Stimulated activated CD4-positive, alpha-beta T cell treated with anti-CD3 and anti-CD28 coated beads, Interleukin-1b, Interleukin-23, amount 100 ng/mL, for 24 hours (primary cell): ENCODE measurements at places on chromosomes 4 and X.

DNA sequence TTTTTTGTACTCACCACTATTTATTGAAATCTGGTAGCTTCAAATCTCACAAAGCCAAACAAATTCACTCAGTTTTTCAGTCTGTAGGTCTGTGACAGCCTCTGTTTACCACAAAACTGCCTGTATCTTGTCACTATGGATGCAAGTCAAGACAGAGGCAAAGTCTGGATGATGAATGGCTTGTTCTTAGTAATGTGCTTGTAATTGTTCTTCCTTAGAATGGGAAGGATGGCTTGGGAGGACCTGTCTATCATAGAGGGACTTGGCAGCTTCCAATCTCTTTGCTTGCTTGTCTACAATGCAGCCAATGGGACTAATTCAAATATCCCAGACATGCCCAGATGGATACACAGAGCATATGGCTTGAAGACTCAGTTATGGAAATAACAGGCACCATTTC is 141.2 kb upstream of the SCML1 start:
- no peak for DNase-seq

- no peak for DNase-seq
Measured at GRCh38 chr4:184805462-184806228, 20.1 kb downstream of the ACSL1 start.

DNA sequence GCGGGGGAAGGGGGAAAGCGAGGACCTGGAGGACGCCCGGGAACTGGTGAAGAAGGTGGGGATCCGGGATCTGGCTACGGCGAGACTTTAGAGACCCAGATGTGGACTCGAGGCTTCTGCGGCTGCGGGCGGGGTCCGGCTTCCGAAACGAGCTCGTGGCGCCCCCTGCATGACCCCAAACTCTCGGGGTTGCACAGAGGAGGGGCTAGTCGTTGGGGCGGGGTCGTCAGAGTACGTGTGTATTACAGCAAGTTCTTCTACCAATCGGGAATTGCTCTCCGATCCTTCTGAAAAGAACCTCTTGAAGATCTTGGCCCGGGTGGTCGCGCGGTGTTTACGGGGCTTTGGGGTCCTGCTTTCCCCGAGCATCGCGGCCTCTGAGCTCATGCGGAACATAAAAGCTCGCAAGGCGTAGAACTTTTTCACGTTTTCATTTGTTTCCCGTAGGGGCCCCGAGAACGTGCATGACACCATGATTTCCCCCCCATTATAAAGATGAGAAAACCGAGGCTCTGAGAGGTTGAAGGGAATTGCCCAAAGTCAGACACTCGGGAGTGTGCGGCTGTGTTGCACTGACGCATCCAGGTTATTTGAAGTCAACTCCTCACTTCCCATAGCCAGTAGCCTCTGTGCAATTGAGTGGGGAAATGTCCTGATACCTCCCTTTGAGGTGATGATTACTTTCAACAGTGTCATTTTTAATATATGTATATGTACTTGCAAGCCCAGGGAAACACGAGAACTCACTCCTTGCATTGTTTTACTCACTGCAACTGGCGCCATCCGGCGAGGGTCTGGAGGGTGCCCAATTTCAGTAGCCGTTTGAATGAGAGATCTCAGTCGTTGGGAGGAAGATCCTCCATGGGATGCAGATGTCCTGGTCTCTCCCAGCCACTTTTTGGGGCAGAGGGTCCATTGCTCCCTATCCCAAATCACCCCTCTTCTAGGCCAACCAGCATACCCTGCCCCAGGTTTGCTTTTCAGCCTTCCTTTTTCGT is at the start of gene BEND4:
BEND4 (minus strand) TSS at position 149 of the 998 bp plus-strand sequence. CDS start 512 bp downstream, outside the sequence.
- no peak for DNase-seq

DNA sequence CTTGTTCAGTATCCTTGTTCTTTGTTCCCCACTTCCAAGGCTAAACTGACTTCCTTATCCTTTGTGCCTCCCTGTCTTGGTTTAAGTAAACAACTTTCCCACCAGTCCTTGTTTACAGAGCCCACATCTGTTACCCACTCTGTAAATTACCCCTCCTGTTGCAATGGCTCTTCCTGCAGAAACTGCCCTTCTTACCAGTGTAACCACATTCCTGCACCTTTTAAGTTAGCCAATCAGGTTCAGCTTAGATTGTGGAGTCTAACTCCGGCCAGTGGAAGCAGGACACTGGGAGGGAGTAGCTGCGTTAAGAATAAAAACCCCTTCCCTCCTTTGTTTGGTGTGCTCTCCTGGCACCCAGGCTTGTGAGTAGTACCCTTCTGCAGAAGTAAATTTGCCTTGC is 360.9 kb downstream of the PRDM5 start:
- DNase-seq, result no peak

DNA sequence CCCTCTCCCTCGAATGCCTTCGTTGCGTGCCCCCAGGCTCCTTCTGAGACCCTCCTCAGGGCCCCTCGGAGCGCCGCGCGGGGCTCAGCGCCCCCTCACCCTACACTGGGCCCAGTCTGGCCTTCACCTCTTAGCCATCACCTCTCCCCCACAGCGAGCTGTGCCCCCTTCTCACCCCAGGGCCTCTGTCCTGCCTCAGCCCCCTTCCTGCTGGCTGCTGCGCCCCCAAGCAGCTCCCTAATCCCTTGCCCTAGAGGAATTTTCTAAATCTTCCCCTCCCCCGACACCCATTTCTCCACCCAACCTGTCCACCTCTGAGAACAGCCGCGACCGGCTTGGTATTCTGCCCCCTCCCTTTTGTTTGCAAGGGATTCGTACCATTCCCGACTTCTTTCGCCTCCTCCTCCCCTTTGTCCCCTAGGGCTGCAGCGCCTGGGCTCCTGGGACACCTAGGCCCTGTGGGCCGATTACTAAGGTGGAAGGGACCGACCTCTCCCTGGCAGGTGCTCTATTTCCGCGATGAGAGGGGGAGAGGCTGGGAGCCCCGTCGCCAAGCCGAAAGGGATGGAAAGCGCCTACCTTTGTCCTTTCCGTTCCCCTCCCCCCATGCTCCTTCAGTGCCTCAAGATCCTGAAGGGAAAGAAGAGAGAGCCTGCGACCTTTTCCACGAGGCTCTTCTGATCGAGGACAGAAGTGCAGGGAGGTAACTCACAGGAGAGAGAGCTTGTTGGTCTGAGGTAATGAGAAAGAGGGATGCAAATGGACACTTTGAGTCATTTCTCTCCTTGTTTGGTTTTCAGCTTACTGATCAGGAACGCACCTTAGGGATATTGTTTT is 10.9 kb downstream of the DLG3 start:
- no peak for DNase-seq

DNA sequence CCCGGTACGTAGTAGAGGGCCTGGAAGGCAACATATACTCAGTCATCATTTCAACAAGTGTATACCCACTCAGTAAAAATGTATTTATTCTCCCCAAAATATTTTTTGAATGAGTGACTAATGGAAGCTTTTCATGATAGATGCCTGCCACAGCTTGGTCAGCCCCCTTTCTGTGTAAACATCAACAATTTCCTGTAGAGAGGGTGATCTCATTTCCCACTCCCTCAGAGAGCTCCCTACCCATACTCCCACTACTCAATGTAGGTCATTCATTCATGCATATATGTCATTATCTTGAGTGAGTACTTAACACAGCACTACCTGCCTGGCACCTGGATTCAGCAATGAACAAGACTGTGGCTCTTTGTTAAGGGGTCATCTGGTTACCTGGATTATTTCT is 81.9 kb downstream of the STK32B start:
- DNase-seq, result no peak

GRCh38 chrX:73127700-73128241 is 48.5 kb upstream of the PABPC1L2A start:
- no peak for DNase-seq

DNA sequence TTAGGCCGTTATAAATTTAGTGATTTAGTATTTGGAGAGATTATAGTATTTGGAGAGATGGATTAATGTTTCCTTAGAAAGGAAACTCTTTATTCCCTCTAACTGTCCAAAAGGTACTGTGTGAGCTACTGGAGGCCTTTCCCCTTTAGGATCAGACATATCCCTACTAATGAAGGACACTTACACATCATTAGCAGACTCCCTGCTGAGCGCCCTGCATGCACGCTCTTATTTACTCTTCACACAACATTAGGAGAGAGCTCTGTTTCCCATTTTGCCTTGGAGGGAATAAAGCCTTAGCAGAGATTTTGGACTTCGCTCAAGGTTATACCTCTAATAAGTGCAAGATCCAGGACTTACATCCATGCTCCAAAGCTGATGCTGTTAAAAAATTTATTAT is 17.8 kb upstream of the STOX2 start:
- no peak for DNase-seq

DNA sequence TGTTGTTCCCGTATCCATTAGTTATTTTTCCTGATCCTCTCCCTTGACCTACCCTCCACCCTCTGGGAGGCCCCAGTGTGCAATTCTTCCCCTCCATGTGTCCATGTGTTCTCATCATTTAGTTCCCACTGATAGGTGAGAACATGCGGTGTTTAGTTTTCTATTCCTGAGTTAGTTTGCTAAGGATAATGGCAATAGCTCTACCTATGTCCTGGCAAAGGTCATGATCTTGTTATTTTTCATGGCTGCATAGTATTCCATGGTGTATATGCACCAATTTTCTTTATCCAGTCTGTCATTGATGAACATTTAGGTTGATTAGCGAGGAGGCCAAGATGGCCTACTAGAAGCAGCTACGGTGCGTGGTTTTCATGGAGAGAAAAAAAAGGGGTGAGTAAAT is 714.1 kb downstream of the STIM2 start:
- DNase-seq, result no peak

DNA sequence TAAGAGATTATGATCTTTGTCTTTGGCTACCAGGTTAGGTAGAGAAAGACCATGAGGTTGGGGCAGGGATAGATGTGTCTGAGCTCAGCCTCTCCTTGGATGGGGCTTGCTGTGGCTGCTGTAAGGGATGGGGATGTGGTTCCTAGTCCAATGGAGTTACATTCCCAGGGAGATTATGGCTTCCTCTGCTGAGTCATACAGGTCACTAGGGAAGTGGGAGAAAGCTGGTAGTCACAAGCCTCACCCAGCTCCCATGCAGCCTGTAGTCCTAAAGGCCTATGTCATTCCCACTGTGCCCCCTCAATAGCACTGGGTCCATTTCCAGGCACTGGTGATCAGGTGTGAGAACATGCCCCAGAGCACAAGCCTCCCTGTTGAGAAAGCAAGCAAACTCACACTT is 70.6 kb upstream of the CENPE start:
- no peak for DNase-seq

DNA sequence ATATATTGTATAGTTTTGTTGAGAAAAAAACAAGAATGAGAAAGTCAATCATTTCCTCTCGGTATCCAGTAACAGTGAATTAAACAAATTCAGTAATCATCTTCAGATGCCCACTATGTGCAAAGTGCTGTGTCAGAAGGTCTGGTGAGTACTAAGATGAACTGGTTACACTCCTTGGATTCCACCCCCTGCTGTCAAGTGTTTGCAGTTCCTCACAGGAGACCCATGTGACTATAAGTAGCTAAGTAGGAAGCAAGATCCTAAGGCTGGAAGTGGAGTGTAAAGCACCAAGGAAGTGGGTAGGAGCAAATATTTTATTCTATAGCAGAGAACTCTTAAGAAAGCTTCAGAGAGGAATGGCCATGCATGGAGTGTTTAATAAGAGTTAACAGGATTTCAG is 73.6 kb downstream of the SNX25 start:
- DNase-seq, result no peak

DNA sequence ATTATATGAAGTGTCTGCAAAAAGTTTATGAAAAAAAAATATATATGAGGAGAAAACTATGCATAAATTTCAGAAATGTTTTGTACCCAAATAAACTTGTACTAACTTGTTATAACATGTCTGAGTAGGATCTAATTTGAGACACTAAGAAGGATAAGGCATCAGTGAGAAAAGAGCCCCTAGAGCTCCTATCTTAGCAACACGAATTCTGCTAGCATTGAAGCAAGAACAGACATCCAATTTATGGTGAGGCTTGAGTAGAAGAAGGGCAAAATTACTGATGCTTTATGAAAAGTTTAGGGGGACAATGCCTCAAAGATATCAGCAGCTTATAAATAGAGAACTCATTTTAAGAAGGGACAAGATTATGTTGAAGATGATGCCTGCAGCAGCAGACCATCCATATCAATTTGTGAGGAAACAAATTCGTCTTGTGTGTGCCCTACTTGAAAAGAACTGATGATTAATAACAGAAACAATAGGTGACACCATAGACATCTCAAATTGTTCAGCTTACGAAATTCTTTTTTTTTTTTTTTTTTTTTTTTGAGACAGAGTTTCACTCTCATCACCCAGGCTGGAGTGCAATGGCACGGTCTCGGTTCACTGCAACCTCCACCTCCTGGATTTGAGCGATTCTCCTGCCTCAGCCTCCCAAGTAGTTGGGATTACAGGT is 35.7 kb upstream of the ADAM29 start:
- DNase-seq, result no peak

DNA sequence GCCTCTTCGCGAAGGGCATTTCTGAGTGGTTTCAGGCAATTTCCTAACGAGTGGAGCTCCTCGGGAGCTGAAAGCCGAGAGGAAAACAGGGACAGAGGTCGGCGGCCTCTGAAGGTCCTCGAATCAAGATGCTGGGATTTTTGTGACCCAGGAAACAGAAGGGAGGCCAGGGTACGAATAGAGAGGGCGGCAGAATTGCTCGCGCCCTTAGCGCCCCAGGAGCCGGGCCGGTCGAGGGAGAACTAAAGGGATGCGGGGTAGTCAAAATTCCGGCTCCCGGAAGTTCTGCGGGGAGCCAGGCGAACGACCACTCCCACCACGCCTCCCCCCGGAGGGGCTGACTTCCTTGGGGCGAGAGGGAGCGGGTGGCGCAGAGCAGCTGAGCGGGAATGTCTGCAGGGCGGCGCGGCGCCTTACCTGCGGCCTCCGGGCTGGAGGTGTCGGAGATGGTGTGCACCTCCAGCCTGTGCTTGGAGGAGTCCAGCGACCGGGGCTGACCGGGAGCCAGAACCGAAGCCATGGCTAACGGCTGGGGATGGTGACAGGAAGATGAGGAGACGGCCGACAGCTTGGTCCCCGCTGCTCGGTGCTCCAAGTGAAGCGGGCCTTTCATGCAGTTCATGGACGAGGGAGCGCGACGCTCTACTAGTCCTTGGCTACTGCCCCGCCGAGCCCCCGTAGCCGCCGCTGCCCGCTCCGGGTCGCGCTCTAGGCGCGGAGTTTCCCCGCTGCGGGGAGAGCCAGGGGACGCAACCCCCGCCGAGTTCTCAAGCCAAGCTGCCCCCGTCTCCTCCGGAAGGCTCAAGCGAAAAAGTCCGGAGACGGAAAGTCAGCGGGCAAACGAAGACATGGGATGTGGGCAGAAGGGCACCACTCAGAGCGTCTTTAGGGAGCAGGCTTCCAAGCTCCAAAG is 782 bp downstream of the PITX2 start:
- no peak for DNase-seq

DNA sequence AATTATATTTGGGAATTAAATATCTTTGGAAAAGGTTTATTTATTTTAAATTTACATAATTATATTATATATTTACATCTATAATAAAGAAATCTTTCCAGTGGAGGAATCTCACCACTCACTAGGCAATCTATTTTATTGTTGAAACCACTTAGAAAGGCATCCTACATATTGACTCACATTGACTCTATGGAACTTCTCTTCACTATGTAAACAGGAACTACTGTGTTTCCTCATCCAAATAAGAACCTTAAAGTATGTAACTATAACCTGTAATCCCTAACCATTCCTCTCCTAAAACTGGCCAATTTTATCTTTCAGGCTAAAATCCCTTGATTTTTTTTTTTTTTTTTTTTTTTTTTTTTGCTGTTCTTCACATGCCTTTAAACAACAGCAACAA is 268.7 kb downstream of the MAPK10 start:
- DNase-seq, result no peak

- no peak for DNase-seq
Measured at GRCh38 chrX:8984231-8984630, 49.7 kb downstream of the FAM9B start.

GRCh38 chr4:7792616-7793015 is 147.0 kb downstream of the AFAP1 start:
- DNase-seq, result no peak
